ENCODE measurements at places on chromosomes 2 and 18. TPM values are rescaled to one million over a fixed set of nuclear protein-coding genes. Genes with fewer than 3 reads are reported as not detected.

- DNase-seq: no peak
Observed at GRCh38 chr2:58495806-58496205, 254.7 kb upstream of the FANCL start.

DNA sequence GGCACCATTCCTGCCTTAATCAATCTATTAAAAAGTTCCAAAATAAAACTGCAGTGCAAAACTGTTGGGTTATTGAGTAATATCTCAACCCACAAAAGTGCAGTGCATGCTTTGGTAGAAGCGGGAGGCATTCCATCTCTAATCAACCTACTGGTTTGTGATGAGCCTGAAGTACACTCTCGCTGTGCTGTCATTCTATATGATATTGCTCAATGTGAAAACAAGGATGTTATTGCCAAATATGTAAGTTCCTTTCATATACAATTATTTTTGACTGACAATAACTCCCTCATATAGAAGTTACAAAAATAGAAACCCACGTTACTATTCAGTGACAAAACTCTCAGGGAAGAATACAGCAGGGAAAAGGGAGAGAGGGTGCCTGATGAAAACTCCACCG lies 43.0 kb downstream of the OSGEPL1 start:
- DNase-seq: no peak

DNA sequence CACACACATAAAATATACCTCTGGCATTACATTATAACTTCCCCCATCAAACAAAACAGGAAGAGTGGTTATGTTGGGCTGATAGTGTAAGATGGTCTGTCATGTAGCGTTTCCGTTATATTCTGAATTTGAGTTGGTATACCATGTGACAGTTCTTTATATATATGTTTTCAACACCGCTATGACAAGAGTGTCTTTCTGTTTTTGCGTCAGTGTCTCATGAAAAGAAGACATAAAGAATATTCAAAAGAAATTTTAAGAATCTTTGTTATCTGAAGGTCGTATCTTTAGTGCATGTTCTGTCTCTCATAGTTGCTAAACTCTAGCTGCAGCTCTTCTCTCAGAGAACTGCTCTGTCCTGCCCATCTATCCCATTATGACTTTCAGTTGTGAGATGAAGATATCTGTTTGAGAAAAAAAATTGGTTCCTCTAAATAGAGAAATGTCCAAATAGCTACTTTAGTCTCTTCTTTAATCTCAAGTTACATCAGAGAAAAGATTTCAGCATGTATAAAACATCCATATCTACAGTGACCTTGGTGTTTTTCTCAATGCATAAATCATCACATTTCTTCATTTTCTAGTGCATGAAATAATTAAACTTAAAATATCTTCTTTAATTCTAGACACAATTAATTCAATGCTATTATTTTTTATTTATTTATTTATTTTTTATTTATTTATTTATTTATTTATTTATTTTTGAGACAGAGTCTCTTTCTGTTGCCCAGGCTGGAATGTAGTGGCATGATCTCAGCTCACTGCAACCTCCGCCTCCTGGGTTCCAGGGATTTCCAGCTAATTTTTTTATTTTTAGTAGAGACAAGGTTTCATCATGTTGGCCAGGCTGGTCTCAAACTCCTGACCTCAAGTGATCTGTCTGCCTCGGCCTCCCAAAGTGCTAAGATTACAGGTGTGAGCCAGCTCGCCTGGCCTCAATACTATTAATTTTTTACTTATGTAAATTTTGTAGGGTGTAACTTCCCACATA lies 24.3 kb upstream of the PSME4 start:
- no peak for DNase-seq

- DNase-seq: peak; percentile 43
Observed at GRCh38 chr2:73292906-73293533, 328 bp downstream of the EGR4 start.

DNA sequence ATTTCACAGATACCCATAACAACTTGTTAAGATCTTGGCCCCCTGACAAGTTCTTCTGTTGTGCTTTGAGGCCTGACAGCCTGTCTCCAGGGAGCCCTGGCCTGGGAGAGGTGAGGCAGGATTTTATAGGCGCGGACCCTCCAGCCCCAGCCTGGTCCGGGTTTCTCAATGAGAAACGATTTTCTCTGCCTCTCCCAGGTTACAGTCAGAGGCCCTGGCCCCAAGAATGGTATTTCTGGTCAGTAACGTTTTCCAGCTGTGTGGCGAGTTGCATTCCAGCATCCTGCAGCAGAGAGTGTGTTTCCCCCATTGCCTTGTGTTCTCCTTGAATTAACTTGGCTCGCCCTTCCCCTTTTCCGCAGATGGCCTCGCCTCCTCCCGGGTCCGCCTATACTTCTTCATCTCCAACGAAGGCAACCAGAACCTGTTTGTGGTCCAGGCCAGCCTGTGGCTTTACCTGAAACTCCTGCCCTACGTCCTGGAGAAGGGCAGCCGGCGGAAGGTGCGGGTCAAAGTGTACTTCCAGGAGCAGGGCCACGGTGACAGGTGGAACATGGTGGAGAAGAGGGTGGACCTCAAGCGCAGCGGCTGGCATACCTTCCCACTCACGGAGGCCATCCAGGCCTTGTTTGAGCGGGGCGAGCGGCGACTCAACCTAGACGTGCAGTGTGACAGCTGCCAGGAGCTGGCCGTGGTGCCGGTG lies 3.0 kb downstream of the INHBB start:
- DNase-seq: no peak

GRCh38 chr18:21364471-21364870 lies 122.4 kb downstream of the GREB1L start:
- DNase-seq: no peak

- DNase-seq: no peak
Observed at GRCh38 chr2:19861813-19862212, 40.0 kb downstream of the TTC32 start.

DNA sequence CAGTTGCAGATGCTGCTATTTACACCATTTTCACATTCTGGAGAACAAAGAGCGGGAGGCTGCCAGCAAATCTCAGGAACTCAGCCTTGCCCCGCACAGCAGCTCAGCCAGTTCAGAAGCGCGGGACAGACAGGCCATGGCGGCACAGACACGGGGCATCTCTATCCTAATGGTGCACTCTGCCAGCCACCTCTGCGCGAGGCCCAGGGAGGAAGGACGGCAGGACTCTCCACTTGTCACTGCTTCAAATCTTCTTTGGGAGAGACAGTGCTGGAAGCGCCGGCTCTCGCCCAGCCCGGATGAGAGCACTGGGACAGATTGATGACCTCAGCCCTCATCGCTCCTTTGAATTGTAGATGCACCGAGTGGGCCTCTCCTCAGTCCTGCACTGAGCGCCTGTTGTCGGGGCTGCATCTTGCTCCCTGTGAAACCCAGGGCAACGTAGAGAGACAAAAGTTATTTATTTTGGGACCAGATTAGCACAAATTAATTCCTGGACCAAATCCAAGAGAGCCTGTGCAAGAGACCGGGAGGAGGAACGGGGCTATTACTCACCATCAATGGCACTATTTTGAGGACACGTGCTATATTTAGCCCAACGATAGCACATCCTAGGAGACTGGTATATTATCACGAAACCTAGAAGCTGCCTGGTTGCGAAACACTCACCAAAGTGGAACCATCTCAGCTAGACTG lies 211.4 kb upstream of the SMIM21 start:
- DNase-seq: no peak

- no peak for DNase-seq
Observed at GRCh38 chr2:140286377-140286776, 1506.2 kb upstream of the NXPH2 start.

DNA sequence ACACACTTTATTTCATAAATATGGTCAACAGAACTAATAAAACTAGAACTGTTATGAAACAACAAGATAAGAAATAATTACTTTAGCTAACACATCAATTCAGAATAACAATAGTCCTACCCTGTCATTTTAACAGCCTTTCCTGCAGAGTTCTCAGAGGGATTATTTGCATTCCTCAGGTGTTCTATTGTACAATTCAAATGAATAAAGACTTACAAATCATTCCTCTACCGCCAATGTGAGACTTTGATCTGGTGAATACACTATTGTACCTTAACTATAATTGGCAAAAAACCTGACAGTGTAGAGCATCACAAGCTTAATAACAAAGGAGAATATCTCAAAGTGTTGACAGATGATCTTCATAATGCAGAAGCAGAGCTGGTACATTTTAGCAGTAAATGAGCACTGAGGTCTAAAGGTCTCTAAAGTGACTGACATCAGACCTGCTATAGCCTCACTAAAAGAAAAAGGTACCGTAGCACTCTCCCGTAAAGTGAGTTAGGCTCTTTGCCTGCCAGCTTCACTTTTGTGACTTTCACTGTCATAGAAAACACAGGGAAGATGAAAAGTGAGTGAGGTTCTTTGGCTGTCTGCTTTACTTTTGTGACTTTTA lies 118.8 kb upstream of the SP3 start:
- no peak for DNase-seq

DNA sequence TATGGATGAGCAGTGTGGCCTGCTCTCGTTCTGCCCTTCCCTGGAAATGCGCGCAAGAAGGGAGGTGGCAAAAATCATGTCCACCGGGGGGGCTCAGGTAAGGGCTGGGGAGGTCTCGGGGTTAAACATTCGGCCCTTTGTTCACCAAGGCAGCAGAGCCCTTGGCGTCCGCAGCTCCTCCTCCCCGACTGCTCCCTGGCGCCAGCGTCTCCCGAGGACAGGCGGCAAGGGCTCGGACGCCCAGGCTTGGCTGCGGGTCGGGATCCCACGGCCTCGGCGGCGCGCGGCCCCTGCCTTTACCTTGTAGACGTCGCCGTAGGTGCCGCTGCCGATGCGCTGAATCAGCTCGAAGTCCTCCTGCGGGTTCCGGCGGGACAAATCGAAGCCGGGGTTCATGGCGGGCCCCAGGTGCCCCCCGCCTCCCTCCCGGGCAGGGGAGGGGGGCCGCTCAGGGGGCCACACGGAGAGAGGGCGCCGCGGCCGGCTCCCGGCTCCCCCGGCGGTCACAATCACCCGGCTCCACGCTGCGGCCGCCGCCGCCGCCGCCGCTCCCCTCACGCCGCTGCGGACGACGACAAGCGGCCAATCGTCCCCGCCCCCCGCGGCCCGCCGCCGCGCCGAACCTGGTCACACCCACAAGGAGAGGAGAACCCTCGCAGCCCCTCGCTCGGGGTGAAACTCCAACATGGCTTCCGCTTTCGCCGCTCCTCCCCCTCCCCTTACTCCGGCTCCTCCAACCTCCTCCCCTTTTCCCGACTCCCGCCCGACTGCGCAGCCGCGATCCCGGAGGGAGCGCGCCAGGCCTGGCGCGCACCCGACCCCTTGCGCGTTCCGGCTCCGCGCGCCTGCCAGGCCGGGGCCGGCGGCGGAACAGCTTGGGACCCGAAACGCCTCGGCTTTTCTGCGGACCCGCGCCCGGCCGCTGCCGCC lies at the start of gene MAP4K3:
TSS of gene MAP4K3 (minus strand) at position 694 of the 930 bp plus-strand sequence. CDS start at position 396, 298 bp downstream.
- peak; percentile 97 for DNase-seq

DNA sequence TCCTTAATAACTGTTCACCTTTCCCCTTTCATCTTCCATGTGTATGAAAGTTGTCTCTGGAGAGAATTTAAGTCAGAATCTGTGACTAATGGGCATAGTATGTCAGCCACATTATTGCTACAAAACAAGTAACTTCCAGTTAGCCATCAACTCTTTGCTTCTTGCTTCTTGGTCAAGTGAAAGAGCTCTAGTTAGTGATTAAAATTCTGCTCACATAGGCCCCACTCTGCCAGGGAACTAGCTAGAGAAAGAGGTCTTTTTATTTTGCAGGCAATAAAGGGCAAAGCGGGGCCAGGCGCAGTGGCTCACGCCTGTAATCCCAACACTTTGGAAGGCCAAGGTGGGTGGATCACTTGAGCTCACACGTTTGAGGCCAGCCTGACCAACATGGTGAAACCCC lies 64.6 kb downstream of the COLEC12 start:
- DNase-seq: no peak

DNA sequence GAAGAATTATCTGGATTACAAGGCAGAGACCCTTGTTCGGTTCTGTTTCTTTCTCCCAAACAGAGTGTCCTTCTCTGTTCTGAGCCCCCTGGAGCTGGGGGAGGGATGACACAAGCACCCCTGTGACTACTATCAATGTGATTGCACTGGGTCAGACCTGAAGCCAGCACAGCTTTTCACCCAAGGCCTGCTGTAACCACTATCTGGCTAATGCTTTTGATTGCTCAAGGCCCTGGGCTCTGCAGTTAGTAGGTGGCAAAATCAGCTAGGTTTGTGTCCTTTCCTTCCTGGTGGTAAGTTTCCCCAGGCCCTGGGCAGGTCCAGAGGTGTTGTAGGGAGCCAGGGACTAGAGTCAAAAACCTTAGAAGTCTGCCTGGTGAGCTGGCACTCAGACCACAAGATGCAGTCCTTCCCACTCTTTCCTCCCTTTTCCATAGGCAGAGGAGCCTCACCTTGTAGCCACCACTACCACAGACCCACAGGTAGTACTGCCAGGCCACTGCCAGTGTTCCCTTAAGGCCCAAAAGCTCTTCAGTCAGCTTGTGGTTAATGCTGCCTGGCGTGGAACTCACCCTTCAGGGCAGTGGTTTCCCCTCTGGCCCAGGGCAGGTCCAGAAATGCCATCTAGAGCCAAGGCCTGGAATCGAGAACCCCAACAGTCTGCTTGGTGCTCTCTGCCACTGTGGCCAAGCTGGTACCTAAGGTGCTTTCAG lies 83.0 kb downstream of the FAM117B start:
- DNase-seq: no peak

DNA sequence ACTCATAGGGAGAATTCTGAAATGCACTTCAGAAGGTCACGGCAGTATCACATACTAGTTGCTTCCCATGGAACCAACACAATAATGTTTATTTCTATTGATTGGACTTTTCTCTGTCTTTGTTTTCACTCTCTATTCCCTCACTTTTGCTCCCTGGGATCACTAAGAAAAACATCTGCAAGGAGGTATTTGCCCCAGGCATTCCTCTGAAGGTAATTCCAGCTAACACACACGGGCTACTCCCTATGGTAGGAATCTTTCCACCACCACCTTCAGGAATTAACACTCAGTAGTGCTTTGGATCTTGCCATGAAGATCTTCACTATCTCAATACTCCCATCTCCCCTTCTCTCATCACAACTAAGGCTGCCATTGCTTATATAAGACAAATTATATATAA lies 353.3 kb downstream of the DSC3 start:
- no peak for DNase-seq

DNA sequence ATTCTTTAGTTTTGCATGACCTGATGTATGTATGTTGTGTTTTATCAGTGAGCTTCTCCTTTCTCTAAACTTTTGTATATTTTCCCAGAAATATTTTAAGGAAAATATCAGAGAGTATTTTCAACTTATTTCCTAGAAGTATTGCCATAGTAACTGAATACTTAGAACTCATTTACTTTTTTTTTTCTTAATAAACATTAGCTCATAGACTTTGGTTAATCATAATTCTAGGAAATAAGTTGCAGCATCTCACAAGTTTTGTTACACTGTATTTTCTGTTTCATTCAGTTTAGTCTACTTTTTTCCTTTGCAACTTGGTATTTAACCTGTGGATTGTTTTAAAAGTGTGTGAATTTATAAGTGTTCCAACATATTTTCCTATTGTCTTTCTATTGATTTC lies 27.5 kb downstream of the SMCHD1 start:
- DNase-seq: no peak

- DNase-seq: no peak
Observed at GRCh38 chr2:8304821-8305766, 376.8 kb upstream of the ID2 start.

Gene BCL2
- polyA plus RNA-seq: 0.61 TPM

Gene LBH
- polyA plus RNA-seq: 273 TPM

Gene CFAP53
- polyA plus RNA-seq: 0.55 TPM

Gene MRPS9
- polyA plus RNA-seq: 42.5 TPM

Gene RBKS
- 7.6 TPM for polyA plus RNA-seq

Measured in A549 (cell line).